Fibroblast of the aortic adventitia (primary cell): ENCODE measurements at places on chromosomes 6 and 20. TPM values are rescaled to one million over a fixed set of nuclear protein-coding genes. Genes with fewer than 3 reads are reported as not detected.

The NNAT gene
- total RNA-seq, result 0.36 and 2.8 TPM in 2 replicates

The CTAGE9 gene
- not detected in 2 replicates for total RNA-seq

The LY6G5C gene
- 1.1 TPM in 1 of 2 replicates, not detected in the other for total RNA-seq

The BMP6 gene
- total RNA-seq, result 1.3 and 10.5 TPM in 2 replicates
